Esophagus squamous epithelium (tissue), 5 donors: ENCODE measurements at places on chromosomes 7 and 10.

DNA sequence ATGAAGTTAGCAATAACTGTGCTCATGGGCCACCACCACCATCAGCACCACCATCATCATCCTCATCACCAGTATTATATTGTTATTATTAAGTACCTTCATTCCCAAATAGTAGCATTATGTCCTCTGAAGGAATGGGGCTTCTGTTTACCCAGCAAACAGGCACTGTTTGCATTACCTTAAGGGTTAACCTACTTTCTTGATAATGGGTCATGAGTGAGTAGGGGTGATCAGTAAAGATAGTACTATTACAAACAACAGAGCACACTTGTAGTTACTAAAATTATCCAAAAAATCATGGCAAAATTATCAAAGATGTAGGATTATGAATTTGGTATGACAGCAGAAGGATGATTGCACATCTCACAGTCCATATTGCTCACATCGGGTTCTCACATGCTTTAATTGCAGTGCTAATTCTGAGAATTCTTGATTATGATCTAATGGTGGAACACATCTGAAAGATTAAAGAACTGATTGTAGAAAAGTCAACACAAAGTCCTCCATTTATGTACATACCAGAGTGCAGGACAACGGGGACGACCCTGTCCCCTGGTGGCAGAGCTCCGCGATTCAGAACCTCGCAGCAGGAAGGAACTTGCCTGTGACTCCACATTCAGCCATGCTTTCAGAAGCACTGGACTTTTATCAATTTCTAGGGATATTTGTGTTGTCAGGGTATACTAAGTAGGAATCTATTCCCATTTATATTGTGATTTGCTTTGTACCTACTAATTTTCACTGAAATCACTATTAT lies 31.0 kb downstream of the PDE1C start:
- no peak for DNase-seq

DNA sequence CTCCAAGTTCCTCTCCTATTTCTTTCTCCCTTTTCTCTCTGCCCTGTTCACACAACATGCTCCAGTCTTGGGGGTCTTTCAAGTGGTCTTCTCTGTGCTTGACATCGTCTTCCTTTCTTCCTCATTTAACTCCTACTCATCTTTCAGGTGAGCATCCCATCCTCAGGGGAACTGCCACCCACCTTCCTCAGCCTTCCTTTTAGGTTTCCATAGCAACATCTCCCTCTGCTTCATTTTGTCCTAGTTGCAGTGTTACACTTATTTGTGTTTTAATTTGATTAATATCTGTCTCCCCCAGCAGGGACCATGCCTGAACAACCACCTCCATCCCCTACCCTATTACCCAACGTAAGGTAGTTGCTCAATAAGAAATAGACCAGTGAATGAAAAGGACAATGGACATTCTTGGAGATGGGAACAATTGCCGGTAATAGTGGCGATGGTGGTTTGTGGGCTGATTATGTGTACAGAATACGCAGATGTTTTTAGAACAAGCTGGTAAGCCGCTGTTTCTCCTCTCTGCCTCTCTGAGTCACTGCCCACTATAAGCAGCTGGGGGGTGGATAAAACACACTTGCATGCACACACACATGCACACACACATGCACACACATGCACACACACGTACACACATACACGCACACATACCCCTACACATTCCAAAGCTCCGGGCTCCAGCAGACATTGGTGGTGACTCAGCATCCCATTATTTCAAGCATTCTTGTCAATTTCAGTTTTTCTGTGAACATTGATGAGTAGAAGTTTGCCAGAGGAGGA lies 251.6 kb downstream of the GATA3 start:
- DNase-seq = no peak

GRCh38 chr10:60099998-60100747 lies 193.8 kb upstream of the CCDC6 start:
- no peak for DNase-seq

DNA sequence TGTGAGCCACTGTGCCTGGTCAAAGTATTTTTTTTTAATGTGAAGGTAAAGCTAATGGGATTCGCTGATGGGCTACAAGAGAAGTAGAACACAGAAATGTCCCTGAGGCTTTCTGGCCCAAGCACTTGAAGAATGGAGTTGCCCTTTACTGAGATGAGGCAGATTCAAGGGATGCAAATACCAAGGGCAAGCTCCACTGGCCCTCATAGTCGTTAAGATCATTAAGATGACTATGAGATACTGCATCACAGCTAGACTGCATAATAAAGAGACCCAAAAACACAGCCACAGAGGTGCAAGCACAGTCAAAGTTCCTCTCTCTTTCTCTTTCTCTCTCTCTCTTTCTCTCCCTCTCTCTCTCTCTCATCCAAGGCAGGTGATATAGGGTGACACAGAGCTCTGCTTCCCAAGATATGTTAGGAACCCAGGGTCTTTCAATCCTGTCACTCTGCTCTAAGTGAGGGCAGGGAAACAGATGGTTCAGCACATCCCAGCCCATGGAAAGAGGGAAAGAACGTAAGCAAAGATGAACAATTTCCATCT lies 117.4 kb downstream of the SFMBT2 start:
- no peak for DNase-seq

DNA sequence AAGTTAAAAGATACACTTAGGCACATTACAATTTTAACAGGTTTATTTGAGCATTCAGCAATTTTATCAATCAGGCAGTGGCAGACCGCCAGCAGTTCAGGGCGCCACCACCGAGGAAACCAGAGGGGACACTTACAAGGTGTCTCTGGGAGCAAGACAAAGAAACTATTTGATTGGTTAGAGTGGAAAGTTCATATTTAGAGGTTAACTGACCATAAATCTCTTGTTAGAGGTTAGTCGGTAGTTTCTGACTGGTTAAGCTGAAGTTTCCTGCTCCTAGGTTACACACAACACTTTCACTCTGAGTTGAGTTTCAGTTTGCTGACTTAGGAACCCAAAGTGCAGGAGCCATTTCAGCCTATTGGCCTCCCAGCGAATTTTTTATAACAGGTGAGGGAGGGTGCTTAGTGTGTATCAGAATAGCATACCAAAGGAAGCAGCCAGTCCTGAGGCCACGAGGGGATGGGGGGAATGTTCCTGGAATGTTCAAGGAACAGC lies 10.8 kb upstream of the PVRIG start:
- no peak for DNase-seq

- no peak for DNase-seq
Observed at GRCh38 chr10:74175510-74176379, 24.7 kb downstream of the ADK start.

GRCh38 chr10:73914036-73914435 lies 3.1 kb downstream of the PLAU start:
- DNase-seq = no peak

DNA sequence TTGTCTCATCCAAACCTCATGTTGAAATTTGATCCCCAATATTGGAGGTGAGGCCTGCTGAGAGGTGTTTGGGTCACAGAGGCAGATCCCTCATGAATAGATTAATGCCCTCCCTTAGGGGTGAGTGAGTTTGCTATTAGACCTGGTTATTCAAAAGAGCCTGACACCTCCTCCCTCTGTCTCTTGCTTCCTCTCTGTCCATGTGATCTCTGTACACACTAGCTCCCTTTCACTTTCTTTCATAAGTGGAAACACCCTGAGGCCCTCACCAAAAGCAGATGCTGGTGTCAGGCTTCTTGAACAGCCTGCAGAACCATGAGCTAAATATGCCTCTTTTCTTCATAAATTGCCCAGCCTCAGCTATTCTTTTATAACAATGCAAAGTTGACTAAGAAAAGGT lies 447.1 kb downstream of the MDFIC start:
- no peak for DNase-seq
